ENCODE measurements at places on chromosomes 12 and 14. TPM values are rescaled to one million over a fixed set of nuclear protein-coding genes. Genes with fewer than 3 reads are reported as not detected.

Gene TMTC1
- not detected for total RNA-seq

Gene SERPINA1
- total RNA-seq = 0.31 TPM

DNA sequence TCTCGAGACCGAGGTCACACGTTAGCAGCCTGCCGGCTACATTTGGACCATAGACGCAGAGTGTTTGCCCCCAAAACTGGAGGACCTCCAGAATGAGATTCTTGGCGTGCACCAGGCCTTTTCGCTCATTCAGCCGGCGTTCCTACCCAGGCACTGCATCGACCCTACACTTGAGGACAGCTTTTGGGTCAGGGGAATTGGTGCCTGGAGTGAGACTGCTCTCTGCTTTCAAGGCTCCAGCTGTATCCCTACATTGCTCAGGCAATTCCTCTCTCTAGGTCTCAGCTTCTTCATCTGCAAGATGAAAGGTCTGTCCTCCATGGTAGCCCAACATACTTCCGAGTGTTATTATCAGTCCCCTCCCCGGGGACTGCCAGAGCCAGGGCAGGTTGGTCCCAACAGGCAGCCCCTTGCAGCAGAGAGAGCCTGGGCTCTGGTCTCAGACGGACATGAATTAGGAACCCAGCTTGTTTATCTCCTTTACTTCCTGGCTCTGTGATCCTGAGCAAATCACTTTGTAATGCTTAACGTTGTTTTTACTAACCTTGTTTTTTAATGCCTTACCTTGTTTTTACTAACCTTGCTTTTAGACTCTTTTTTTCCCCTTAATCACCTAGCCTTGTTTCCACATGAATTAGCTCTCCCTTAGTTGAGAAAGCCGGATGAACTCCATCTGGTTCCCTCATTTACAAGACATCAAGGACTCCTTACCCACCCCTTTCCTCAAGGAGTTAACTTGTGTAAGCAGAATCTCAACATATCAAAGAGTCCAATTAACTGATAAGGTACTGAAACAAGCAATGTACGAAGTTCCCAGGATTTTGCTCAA lies 892 bp downstream of the TCHP start:
- no peaks in the 10 kb centered on the region for H3K27me3 ChIP-seq
- peak overlapping the region; percentile 96 for H3K27ac ChIP-seq
- H3K4me3 ChIP-seq = peak overlapping the region; percentile 99
- DNase-seq = no peak
- H3K4me1 ChIP-seq = peaks cover 29% of the 10 kb centered on the region

Gene LYZ
- 5.3 TPM for total RNA-seq

Gene P2RX7
- 2.7 TPM for total RNA-seq

Gene KRT79
- not detected for total RNA-seq

Gene RAD9B
- total RNA-seq = 1.2 TPM

GRCh38 chr12:46402941-46403718 lies 30.6 kb upstream of the SLC38A2 start:
- no peaks in the 10 kb centered on the region for H3K36me3 ChIP-seq
- peaks cover 57% of the 10 kb centered on the region for H3K4me1 ChIP-seq
- no peak for DNase-seq
- H3K27me3 ChIP-seq = no peaks in the 10 kb centered on the region

Gene RNF34
- total RNA-seq = 75.3 TPM

Gene KRT85
- not detected for total RNA-seq

GRCh38 chr12:74816398-74817175 lies 279.0 kb downstream of the ATXN7L3B start:
- no peak for DNase-seq
- H3K4me1 ChIP-seq = no peaks in the 10 kb centered on the region
- H3K27ac ChIP-seq = no peak overlapping the region
- no peaks in the 10 kb centered on the region for H3K36me3 ChIP-seq
- H3K27me3 ChIP-seq = no peaks in the 10 kb centered on the region

Gene CAPS2
- 3.8 TPM for total RNA-seq

Gene DIO2
- total RNA-seq = not detected

Gene SLC25A47
- not detected for total RNA-seq

Gene IL26
- total RNA-seq = not detected

GRCh38 chr12:97939156-97939555 lies 476.6 kb downstream of the RMST start:
- no peaks in the 10 kb centered on the region for H3K27me3 ChIP-seq
- no peaks in the 10 kb centered on the region for H3K36me3 ChIP-seq
- no peak overlapping the region for H3K4me3 ChIP-seq
- no peak for DNase-seq
- H3K27ac ChIP-seq = no peak overlapping the region

- peaks cover 50% of the 10 kb centered on the region for H3K27me3 ChIP-seq
- H3K27ac ChIP-seq = no peak overlapping the region
- H3K4me1 ChIP-seq = no peaks in the 10 kb centered on the region
- H3K36me3 ChIP-seq = peaks cover 2% of the 10 kb centered on the region
Observed at GRCh38 chr14:104451474-104451873, 128.1 kb upstream of the C14orf180 start.

Gene ABCC9
- total RNA-seq = not detected

- peaks cover 5% of the 10 kb centered on the region for H3K4me1 ChIP-seq
- H3K4me3 ChIP-seq = no peak overlapping the region
- no peaks in the 10 kb centered on the region for H3K36me3 ChIP-seq
- H3K27me3 ChIP-seq = no peaks in the 10 kb centered on the region
- DNase-seq = no peak
- H3K27ac ChIP-seq = no peak overlapping the region
Observed at GRCh38 chr12:95554532-95555071, 3.3 kb upstream of the USP44 start.

GRCh38 chr12:93740751-93741150 lies 63.6 kb downstream of the CRADD start:
- peak overlapping the region; percentile 38 for H3K4me3 ChIP-seq
- H3K27me3 ChIP-seq = no peaks in the 10 kb centered on the region
- H3K27ac ChIP-seq = no peak overlapping the region

GRCh38 chr12:69024413-69024812 lies 91.4 kb upstream of the CPM start:
- H3K27ac ChIP-seq = no peak overlapping the region
- no peak overlapping the region for H3K4me3 ChIP-seq
- no peak for DNase-seq
- H3K36me3 ChIP-seq = no peaks in the 10 kb centered on the region

GRCh38 chr12:27974735-27975221 lies 2.2 kb upstream of the PTHLH start:
- no peak overlapping the region for H3K4me3 ChIP-seq
- H3K36me3 ChIP-seq = no peaks in the 10 kb centered on the region
- peaks cover 15% of the 10 kb centered on the region for H3K4me1 ChIP-seq
- peaks cover 60% of the 10 kb centered on the region for H3K27me3 ChIP-seq
- H3K27ac ChIP-seq = no peak overlapping the region

- H3K36me3 ChIP-seq = no peaks in the 10 kb centered on the region
- peaks cover 2% of the 10 kb centered on the region for H3K4me1 ChIP-seq
- no peak for DNase-seq
- no peak overlapping the region for H3K4me3 ChIP-seq
- H3K27me3 ChIP-seq = peaks cover 7% of the 10 kb centered on the region
Observed at GRCh38 chr14:81313775-81314429, 86.2 kb downstream of the STON2 start.

DNA sequence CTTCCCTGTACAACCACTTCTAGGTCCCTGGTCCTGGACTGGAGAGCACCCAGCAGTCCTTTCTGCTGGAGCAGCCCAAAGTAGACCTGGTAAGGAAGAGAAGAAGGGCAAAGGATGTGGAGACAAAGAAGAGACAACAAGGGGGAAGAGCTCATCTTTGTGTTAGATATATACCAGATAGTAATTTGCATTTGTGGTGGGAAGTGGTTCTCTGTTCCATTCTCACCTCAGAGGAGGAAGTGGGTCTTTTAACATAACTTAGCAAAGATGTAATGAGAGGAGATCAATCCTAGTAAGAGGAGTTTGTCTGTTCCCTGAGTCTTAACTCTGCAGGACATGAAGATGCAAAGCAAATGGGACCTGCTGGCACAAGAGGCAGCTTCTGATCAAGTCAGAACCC lies 8.0 kb downstream of the CCDC198 start:
- no peak for DNase-seq
- peaks cover 17% of the 10 kb centered on the region for H3K27me3 ChIP-seq
- no peaks in the 10 kb centered on the region for H3K4me1 ChIP-seq
- H3K4me3 ChIP-seq = no peak overlapping the region
- no peaks in the 10 kb centered on the region for H3K36me3 ChIP-seq

DNA sequence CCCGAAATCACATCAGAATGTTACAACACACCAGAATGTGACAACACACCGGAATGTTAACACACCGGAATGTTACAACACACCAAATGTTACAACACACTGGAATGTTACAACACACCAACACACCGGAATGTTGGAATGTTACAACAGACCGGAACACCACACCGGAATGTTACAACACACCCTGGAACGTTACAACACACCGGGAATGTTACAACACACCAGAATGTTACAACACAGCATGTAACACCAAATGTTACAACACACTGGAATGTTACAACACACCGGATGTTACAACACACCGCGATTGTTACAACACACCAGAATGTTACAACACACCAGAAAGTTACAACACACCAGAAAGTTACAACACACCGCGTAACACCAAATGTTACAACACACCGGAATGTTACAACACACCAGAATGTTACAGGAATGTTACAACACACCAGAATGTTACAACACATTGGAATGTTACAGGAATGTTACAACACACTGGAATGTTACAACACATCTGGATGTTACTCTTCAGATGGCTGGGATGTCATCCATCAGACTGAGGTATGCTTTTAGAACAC lies 21.1 kb downstream of the CHFR start:
- H3K4me3 ChIP-seq = no peak overlapping the region
- H3K27ac ChIP-seq = no peak overlapping the region
- DNase-seq = no peak
- H3K4me1 ChIP-seq = no peaks in the 10 kb centered on the region
- H3K27me3 ChIP-seq = no peaks in the 10 kb centered on the region
- peaks cover 61% of the 10 kb centered on the region for H3K36me3 ChIP-seq

- peaks cover 20% of the 10 kb centered on the region for H3K27me3 ChIP-seq
- DNase-seq = peak; percentile 75
- H3K27ac ChIP-seq = peak overlapping the region; percentile 55
- peaks cover 9% of the 10 kb centered on the region for H3K4me1 ChIP-seq
- no peak overlapping the region for H3K4me3 ChIP-seq
- no peaks in the 10 kb centered on the region for H3K36me3 ChIP-seq
Observed at GRCh38 chr14:104078031-104078455, 7.5 kb upstream of the ASPG start.

DNA sequence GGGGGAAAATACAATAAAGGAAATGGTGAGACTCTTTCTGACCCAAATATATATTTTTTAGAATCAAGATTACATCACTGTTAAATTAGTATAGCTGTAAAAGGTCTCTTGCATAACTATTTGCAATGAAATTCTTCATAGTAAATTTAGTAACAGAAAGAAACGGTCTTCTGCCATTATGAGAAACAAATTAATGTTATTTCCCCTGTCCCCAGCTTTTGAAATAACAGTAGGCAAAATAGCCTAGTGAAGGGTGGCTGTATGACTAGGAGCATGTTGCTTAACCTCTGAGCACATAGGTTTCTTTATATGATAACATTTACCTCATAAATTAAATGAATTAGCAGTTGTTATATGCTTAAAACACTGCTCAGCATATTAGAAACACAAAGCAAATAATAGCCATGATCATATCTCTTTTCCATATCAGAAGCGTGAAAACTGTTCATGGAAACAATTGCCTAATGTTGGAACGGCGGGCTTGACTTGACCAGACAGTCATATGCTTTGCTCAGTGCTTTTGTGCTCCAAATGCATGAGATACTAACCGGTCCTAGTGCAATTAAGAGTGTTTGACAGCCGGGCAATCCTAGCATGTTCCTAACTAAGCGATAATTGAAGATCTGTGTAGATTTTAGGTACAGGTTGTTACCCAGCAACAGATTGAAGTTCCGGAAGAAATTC lies 24.0 kb downstream of the BHLHE41 start:
- no peak for DNase-seq
- H3K4me3 ChIP-seq = no peak overlapping the region
- H3K27me3 ChIP-seq = no peaks in the 10 kb centered on the region
- no peaks in the 10 kb centered on the region for H3K36me3 ChIP-seq
- H3K27ac ChIP-seq = no peak overlapping the region
- peaks cover 5% of the 10 kb centered on the region for H3K4me1 ChIP-seq

Gene SLC35E3
- total RNA-seq = 9.5 TPM

DNA sequence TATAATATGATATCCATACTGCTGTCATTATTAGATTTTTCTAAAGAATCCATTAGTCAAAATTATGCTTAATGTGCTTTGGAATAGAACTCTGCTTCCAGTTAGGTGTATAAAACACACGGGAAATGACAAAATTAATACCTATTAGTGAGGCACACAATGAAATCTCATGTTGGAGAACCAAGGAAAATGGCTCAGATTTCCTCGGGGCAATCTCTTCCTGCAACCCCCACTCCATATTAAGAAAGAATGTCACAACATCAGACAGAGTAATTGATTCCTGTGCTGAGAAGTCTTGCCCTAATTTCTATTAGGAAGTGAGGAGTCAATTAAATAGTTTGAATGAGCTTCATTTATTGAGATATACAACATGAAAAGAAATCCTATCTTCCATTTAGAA lies 299.8 kb upstream of the KITLG start:
- DNase-seq = no peak
- H3K4me3 ChIP-seq = no peak overlapping the region
- no peak overlapping the region for H3K27ac ChIP-seq
- no peaks in the 10 kb centered on the region for H3K27me3 ChIP-seq
- no peaks in the 10 kb centered on the region for H3K4me1 ChIP-seq
- no peaks in the 10 kb centered on the region for H3K36me3 ChIP-seq

DNA sequence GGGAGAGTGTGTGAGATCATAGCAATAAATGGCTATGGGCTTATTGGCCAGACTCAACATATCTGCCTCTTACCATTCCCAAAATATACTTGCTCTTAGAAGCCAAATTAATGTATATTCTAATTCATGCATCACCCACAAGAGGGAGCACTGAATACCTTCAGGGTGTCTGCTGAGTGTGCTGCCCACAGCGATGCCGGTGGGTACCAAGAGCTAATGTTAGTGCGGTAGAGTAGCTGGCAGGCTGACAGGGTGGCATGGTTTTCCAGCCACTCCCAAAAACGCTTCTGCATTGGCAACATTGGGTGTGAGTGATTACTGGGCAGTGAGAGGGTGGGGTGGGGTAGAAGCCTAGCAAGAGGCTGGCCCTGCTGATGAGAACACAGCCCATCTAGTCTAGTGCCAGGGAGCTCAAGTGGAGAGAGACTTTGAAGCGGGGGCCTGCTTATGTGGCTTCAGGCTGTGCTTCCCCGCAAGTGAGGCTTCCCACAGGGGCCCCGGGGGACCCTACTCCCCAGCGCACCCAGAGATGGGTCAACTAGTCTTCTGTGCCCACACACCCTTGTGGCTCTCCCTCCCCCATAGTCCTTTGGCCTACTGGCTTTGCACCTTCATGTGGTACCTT lies 9.2 kb upstream of the PLEKHD1 start:
- no peak for DNase-seq
- H3K36me3 ChIP-seq = no peaks in the 10 kb centered on the region
- no peak overlapping the region for H3K27ac ChIP-seq
- no peak overlapping the region for H3K4me3 ChIP-seq
- peaks cover 4% of the 10 kb centered on the region for H3K27me3 ChIP-seq
- peaks cover 3% of the 10 kb centered on the region for H3K4me1 ChIP-seq

GRCh38 chr12:131218923-131219669 lies 265.4 kb downstream of the ADGRD1 start:
- peaks cover 44% of the 10 kb centered on the region for H3K27me3 ChIP-seq
- H3K4me3 ChIP-seq = no peak overlapping the region
- H3K4me1 ChIP-seq = peaks cover 17% of the 10 kb centered on the region
- H3K27ac ChIP-seq = no peak overlapping the region
- no peak for DNase-seq
- no peaks in the 10 kb centered on the region for H3K36me3 ChIP-seq
